ENCODE measurements at places on chromosomes 6 and 20. TPM values are rescaled to one million over a fixed set of nuclear protein-coding genes. Genes with fewer than 3 reads are reported as not detected.

The SLC22A2 gene
- 16.8 TPM for polyA plus RNA-seq

The UBE2V1 gene
- 149 TPM for polyA plus RNA-seq

The EYS gene
- polyA plus RNA-seq: 0.79 TPM

The FOXQ1 gene
- 10.0 TPM for polyA plus RNA-seq

The IL17F gene
- 0.61 TPM for polyA plus RNA-seq

DNA sequence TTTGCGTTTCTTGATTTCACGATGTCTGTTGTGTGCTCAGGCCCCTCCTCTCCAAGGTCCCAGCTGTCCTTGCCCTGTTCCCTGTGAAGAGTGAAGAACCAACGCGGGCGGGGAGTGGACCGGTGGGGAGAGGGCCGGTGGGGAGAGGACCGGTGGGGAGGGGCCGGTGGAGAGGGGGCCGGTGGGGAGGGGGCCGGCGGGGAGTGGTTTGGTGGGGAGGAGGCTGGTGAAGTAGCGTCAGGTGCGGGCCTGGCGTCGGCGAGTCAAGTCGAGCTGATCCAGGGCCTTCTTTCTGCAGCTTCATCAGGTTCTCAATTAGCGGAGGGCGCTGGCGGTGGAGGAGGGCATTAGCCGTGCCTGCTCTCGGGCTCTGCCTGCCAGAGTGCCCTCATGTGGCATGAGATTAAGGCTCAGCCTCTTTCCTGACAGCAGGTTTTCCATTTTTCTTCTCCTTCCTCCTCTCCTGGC is 21.2 kb upstream of the BHLHE23 start:
- no peak for DNase-seq

GRCh38 chr20:38747495-38748096 is 664 bp upstream of the ACTR5 start:
- no peak for DNase-seq

DNA sequence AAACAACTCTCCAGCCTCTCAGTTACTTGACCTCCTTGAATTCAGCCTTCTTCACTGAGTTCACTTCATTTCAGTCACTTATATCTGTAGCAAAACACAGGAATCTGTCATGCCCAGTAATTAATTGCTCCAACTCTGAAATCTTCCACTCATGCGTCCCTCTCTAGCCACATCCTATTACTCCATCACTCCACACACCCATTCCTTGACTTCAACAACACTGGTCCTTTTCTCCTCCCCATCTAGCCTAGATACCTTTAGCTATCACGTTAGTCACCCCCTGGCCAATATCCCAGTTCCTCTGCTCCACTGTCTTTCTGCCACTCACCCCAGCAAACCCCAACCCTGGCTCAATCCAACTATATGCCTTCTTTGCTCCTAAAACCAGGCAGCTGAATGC is 7.7 kb downstream of the ZHX3 start:
- DNase-seq: no peak

All from renal cortex interstitium (tissue), 15 donors.